ENCODE measurements at places on chromosomes 16 and 17. TPM values are rescaled to one million over a fixed set of nuclear protein-coding genes. Genes with fewer than 3 reads are reported as not detected.

TLCD1 gene
- 4.3 TPM for total RNA-seq

CHST5 gene
- not detected for total RNA-seq

FDXR gene
- 38.4 TPM for total RNA-seq

ZNF19 gene
- total RNA-seq: 2.6 TPM

KRTAP2-2 gene
- total RNA-seq: not detected

TIMP2 gene
- 44.7 TPM for total RNA-seq

SP6 gene
- under 0.01 TPM for total RNA-seq

PDE6G gene
- total RNA-seq: 0.65 TPM

SLC5A11 gene
- not detected for total RNA-seq

FBXL16 gene
- not detected for total RNA-seq

ECI1 gene
- 33.8 TPM for total RNA-seq

CX3CL1 gene
- 0.09 TPM for total RNA-seq

HID1 gene
- total RNA-seq: 0.28 TPM
